Fibroblast of skin of right quadriceps (primary cell): ENCODE measurements at places on chromosomes 13 and 19.

- DNase-seq: no peak
Observed at GRCh38 chr13:111491659-111492058, 171.2 kb downstream of the TEX29 start.

GRCh38 chr19:3831601-3832000, 37.2 kb downstream of the ZFR2 start:
- DNase-seq: no peak

GRCh38 chr19:55196803-55197202, 12.5 kb downstream of the PTPRH start:
- no peak for DNase-seq

DNA sequence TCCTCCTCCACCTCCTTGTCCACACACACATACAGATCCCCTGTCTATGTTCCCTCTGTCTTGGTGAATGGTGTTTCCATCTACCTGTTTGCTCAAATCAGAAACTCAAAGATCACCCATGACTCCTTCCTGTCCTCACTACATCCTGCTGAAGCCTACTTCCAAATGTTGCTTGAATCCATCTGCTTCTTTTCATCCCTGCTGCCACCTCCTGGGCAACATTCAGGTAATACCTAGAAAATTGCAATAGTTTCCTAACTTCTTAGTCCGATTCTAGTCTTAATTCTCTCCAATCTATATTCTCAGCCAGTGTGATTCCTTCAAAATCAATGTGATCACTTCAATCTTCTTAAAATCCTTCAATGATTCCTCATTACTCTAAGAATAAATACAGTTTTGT, 155.5 kb upstream of the STARD13 start:
- DNase-seq: peak; percentile 21

- no peak for DNase-seq
Observed at GRCh38 chr13:84672616-84673015, 790.3 kb upstream of the SLITRK1 start.

DNA sequence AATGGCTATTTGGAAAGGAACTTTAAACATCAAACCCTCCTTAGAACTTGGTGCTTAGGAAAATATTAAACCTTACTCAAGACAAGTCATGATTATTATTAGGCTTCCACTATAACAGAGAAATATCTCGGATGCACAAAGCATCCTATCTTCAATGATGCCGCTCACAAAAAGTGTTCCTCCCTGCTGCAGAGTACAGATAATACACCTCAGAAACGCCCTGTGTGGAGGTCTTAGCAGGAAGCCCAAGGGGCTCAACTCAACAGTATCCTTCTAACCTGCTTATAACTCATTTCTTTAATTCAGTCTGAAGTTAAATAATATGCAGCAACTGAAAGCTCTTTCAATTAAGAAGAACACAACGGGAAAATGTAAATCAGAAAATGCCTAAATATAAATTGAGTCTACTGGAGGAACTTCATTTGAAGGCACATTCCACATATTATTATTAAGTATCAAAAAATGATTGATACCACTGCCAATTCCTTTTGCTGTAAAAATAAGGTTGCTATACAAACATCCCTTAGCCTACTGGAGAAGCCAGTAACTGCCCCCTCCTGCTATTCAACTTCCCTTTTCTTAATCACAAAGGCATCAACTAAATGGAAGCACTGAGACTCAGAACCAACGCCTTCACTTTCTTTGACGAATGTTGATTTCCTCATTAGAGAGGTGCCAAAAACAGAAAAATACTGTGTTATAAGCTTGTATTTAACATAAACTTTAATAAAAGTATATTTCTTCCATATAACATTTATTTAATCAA, 12.0 kb downstream of the ELF1 start:
- DNase-seq: no peak

- DNase-seq: no peak
Observed at GRCh38 chr13:37366044-37366770, 232.4 kb downstream of the POSTN start.

GRCh38 chr13:101018720-101019119, 344.1 kb upstream of the TMTC4 start:
- DNase-seq: peak; percentile 72

DNA sequence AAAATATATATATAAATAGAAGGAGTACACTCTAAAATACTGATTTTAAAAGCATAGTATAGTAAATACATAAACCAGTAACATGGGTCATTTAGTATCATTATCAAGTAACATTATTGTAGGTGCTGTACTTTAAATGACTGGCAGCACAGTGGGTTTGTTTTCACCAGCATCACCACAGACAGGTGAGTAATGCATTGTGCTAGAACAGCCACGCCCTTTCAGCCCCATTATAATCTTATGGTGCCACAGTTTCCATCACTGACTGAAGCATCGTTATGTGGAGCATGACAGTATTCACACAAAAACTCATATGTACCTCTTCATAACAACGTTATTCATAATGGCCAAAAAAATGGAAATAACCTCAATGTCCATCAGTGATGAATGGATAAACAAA, 88.3 kb downstream of the DHRS12 start:
- DNase-seq: no peak

DNA sequence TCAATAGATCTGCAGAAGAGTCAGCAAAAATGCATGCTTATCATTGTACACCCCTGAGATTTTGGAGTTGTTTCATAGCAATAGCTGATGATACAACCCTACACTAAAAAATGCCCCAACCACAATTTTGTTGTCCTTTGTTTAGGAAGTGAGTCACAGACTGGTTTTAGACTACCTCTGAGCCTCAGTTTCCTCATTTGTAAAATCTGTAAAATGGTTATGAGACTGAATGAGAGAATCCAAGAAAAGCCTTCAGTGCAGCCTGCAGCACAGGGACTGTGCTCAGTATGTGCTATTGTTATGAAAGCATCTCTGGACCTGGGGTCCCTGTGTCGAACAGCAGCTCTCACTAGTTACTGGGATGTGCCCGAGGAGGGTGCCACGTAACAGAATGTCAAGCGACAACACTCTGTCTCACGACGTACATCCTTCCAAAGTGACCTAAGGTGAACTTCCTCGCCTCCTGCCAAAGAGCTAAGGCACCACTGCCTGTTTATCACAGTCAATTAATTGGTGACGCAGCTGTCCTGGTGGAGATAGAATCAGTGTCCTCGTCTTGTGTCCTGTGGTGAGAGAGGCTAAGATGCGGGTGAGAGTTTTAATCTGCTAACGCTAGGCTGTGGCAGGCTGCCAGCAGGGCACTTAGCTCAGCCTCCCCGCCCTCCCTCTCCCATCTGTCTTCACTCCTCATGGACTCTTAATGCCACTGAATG, 18.1 kb downstream of the DHRS12 start:
- DNase-seq: peak; percentile 52

GRCh38 chr19:15285896-15286591, 46.3 kb downstream of the BRD4 start:
- no peak for DNase-seq

DNA sequence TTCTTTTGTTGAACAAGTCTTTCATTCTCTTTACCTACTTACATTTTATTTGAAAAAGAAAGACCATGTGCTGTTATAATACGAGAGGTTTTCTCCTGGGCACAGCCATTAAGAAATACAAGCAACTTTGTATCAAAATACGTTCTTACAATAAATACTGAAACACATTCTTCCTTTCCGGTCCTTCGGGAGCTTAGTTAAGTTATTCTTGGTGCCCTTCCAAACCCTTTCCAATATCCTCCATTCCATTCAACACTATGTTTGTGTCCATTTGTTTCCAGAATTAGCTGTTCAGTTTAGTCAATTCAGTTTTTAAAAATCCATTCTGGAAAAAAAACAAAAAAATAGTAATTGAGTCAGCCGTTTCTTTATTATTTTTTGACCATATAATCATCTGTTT, 746.8 kb upstream of the SLC10A2 start:
- DNase-seq: no peak

DNA sequence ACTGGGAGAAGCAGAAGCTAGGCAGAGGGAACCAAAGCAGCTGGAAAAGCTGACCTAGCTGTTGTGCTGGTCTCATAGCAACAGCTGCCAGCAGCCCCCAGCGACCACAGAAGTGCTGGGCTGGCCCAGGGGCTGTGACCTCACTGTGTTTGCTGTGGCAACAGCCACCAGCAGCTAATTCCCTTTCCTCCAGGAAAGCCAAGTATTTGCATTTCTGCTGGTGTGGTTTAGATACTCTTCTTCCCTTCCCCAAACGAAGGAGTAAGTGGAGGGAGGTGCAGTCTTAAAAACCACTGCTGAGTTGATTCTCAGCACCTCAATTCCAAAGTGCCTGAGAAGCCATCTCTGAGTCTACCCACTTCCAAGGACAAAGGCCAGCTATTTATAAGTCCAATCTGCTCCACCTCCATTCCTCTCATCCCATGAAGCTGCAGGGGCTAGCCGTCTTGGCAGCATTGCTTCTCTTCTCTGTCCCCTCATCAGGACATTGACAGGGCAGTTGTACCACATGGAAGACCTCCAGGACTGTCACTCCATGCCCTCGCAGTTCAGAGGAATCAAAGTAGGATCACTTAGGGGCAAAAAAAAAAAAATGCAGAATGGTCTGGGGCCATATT, 11.5 kb upstream of the CCDC97 start:
- peak; percentile 43 for DNase-seq

DNA sequence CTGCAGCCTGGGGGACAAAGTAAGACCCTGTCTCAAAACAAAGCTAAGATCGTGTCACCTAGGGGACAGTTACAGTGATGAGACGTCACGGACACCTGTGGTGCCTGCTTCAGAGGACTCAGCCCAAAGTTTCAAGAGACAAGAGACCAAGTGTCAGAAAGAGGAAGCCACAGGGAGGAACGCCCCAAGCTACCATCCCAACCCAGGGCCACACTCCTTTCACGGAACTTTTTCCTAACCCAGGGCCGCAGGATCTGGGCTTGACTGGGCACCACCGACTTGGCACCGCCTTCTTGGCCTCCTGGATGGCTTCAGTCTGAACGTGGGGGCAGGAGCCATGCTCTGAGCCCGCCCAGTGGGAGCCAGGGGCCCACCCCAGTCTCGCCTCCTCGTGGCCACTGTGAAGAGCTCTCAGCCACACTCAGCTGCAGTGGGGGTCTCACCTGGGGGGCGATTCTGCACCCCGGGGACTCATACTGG, 8.5 kb downstream of the MOB3A start:
- no peak for DNase-seq

GRCh38 chr19:6018786-6019185, 40.8 kb upstream of the RANBP3 start:
- no peak for DNase-seq

DNA sequence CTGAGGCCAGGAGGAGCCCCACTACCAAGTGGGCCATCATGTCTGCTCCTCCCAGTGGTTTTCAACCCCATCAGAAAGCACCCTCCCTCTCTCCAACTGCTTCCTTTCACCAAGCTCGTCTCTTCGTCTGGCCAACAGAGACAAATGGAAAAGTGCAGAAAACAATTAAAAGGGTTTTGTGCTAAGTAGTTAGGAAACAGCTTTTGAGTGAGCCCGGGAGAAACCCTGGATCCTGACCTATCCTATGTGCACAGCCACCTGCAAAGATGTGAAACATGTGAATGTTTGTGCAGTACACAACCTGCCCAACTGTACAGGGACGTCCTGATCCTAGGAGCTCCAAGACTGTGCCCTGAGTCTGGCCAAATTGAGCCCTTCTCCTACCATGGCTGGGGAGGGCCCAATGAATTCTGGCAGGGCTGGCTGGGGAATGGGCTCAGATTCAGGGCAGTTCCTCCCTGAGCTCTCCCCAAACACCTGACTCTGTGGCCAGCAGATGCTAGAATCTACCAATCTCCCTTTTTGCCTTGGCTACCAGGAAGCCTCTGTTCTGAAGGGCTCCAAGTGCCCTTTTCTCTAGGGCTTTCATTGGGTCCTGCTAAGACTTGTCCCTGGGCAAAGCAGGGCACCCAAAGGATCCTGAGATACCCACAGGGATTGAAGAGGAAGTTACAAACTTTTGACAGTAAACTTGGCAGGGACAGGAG, 7.9 kb downstream of the TLE5 start:
- DNase-seq: no peak

GRCh38 chr13:37666036-37666435, 67.5 kb upstream of the POSTN start:
- no peak for DNase-seq

DNA sequence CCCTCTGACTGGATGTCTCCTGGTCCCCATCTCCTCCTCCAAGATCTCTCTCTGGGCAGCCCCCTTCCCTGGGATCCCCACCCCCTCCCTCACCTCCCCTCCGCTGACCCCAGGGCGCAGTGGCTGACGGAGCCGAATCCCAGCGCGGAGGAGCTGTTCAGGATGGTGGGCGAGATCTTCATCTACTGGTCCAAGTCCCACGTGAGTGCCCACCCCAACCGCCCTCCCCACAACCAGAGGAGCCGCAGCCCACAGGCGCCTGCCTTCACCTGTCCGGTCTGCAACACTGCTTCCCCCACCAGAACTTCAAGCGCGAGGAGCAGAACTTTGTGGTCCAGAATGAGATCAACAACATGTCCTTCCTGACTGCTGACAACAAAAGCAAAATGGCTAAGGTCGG, 89.4 kb downstream of the RYR1 start:
- DNase-seq: no peak

- DNase-seq: no peak
Observed at GRCh38 chr19:5115771-5116202, 146.9 kb downstream of the KDM4B start.

DNA sequence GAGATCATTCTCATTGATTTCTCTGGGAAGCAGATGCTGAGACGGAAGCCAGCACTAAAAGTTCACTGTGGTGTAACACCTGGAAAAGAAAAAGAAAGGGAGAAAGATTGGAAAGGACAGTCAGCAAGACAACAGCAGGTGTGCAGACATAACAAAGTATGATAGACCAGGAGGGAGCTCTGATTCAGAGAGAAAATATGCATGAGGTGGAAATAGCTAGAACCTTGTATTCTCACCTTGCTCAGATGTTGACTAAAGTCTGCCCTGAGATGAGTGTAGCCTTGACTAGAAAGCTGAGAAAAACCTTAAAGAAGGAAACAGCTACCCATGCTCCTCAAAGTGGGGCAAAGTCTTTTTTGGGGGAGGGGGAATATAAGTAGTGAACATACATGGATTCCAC, 1711.8 kb downstream of the EFNB2 start:
- DNase-seq: no peak

- DNase-seq: no peak
Observed at GRCh38 chr13:37303606-37304005, 198.1 kb upstream of the CSNK1A1L start.

DNA sequence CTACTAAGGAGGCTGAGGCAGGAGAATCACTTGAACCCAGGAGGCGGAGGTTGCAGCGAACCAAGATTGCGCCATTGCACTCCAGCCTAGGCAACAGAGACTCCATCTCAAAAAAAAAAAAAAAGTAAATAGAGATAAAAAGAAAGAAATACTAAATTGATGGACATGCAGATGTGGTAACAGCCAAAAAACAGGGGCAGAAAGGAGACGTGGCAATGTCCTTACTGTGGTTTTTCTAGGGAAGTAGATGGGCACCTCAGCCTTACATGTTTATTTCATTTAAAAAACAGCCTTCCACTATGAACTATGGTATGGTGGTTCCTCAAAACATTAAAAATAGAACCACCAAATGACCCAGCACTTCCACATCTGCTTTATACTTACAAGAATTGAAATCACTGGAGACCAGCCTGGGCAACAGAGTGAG, 6.5 kb upstream of the EIF3G start:
- no peak for DNase-seq
